Nucleus accumbens (tissue), 56 donors: ENCODE measurements at places on chromosomes 12 and 14.
A peak's percentile ranks its signal among the peaks of the same experiment; 100 is the strongest.

GRCh38 chr12:46154221-46154985 is 114.4 kb downstream of the SLC38A1 start:
- DNase-seq: no peak

- DNase-seq: no peak
Measured at GRCh38 chr12:120367924-120368788, 808 bp downstream of the MSI1 start.

DNA sequence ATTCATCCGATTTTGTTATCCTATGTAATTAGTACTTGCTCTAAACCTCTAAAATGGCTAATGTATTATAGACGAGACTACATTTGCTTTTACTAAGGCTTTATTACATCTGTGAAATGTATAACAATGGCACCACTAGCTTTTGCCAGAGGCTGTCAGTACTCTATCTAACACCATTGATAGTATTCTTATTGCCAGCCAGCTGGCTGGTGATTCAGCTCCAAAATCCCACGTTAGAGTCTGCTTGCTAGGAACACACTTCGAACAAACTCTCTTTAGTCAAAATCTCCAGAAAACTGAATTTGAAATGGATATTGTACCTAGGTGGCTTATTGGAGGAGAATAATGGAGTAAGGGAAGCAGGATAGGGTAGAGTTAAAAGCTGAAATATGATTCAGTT is 839.2 kb downstream of the SLC6A15 start:
- DNase-seq: no peak

- DNase-seq: peak; percentile 94
Measured at GRCh38 chr14:90454041-90455000, 57.5 kb downstream of the CALM1 start.

GRCh38 chr12:124940393-124941169 is 26.1 kb upstream of the UBC start:
- no peak for DNase-seq

GRCh38 chr14:72142328-72142727 is 210.1 kb downstream of the RGS6 start:
- DNase-seq: no peak

- no peak for DNase-seq
Measured at GRCh38 chr12:130971925-130972585, 18.3 kb downstream of the ADGRD1 start.

GRCh38 chr14:20623798-20624197 is 17.7 kb downstream of the OR6S1 start:
- DNase-seq: no peak

GRCh38 chr14:25472700-25473099 is 422.8 kb upstream of the STXBP6 start:
- DNase-seq: no peak

DNA sequence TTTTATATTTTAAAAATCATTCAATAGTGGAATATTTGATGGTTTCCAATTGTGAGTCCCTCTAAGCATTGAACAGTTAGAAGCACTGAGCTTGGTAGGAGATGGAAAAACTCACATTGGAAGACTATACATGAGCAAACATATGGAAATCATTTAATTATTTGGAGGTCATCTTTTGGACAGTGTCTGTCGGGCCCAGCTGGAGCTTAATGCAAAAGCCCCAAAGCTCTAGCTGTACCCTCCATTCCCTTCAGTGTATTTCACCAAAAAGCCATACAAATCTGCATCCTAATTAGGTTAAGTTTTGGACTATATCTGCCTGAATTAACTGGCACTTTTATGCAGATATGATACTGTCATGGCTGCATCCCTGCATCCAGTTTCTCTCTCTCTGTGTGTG is 365.7 kb downstream of the FLRT2 start:
- DNase-seq: no peak

GRCh38 chr14:61385002-61385685 is 63.8 kb downstream of the PRKCH start:
- DNase-seq: no peak

- DNase-seq: no peak
Measured at GRCh38 chr14:26026384-26026783, 571.4 kb downstream of the NOVA1 start.
